ENCODE measurements at places on chromosomes 3 and 15.

DNA sequence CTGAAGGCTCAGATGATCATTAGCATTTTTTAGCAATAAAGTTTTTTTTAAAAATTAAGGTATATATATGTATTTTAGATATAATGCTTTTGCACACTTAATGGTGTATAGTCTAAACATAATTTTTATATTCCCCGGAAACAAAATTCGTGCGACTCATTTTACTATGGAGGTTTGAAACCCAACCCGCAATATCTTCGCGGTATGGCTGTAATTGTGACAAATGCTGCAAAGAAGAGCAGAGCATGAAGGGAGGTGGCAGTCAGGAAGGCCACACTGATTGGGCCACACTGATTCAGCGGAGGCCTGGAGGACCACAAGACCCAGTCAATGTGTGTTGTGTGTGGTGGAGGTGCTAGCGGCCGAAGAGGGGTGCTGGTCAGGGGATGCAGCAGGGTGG lies 4.5 kb upstream of the CYP8B1 start:
- no peak for DNase-seq

DNA sequence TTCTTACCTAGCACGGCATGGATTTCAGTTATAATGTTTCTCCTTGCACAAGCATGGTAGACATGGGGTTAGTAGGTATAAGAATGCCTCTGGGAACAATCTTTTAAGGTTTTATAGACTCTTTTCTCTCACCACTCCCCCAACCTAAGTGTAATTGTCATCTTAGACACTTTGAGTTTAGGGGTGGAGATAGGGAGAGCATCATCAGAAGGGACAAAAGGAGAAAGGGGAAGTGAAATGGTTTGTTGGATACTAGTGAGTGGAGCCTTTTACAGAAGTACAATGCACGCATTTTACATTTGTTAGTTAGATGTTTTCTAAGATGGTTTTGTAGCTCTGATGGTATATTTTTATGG lies 189.2 kb downstream of the TP63 start:
- DNase-seq: no peak

DNA sequence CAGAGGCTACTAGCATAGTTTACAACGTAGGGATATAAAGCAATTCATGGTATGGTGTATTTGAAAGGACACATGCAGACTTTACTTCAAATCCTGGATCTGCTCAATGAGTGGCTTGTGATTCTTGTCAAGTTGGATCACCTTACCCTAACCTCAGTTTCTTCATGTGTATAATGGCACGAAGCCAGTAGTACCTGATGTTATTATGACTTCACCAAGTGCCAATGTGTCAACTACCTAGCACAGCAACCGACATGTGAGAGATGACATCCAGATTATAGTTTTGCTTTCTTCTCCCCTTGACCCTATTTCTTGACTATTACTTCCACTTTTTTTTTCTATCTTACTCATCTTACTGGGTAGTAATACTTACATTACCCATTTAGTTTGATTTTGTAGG lies 304.5 kb downstream of the RBMS3 start:
- no peak for DNase-seq

DNA sequence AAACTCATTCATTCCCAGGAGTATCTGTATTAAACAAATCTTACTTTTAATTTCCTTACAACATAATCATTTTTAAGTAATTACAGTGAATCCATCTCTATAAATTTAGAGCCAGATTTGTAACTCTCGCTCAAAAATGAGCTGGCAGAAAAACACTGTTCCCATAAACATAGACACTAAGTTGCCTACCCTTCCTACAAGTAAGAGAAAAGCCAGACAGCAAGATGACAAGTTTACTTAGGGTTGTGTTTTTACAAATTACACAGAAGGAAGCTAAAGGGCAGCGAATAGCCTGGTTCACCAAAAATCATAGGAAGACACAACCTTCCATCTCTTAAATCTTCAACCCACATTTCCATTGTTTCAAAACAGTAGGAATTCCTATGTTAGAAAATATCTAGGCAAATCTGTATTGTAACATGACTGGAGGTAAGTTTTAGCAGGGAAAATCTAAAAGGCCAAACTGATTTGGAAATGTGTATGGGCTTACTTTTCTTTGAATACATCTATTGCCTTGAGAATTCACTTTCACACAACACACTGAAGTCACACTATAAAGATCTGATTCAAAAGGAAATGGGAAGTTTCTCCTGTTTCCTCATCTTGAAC lies 21.7 kb downstream of the HERC1 start:
- no peak for DNase-seq

DNA sequence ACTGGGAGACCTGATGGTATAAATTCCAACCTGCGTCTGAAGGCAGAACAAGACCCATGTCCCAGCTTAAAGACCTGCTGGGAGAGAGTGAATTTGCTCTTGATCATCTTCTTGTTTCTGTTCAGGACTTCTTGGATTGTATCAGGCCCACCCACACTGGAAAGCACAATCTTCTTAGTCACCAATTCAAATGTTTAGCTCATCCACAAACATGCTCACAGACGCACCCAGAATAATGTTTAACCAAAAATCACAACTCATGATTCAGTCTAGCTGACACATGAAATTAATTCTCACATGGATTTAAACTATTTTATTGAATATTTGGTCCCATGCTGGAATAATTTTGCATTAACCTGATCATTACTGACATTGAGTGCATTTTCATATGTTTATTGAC lies 37.8 kb upstream of the GOLGA6L2 start:
- DNase-seq: no peak

DNA sequence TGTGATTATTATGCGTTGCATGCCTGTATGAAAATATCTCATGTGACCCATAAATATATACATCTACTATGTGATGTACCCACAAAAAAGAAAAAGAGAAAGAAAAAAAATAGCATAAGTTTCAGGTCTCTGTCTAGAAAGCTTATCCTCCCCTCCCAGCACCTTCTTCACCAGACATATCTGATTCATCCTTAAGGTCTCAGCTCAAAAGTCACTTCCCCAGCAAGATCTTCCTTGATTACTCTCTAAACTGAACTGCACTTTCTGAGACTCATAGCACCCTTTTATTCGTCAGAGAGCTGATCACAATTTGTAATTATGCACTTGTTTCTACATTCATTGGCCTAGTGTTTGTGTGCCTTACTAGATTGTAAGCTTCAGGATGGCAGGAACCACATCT lies 11.1 kb upstream of the PTPN9 start:
- no peak for DNase-seq

DNA sequence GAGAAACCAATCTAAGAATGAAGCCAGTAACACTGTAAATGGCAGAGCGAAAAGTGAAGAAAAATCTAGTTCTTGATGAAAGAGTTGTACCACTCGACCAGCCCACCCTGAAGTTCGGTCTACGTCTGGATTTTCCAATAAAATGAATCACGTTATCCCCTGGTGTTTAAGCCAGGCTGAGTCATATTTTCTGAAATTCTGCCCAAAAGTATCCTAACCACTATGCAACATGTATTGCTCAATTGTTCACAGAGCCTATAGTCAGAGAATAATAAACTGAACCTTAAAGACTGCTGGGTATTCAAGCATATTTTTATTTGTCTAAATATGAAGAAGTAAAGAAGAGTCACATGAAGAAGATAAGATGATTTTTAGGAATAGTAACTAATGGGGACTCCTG lies 245.7 kb downstream of the FGF12 start:
- DNase-seq: no peak

DNA sequence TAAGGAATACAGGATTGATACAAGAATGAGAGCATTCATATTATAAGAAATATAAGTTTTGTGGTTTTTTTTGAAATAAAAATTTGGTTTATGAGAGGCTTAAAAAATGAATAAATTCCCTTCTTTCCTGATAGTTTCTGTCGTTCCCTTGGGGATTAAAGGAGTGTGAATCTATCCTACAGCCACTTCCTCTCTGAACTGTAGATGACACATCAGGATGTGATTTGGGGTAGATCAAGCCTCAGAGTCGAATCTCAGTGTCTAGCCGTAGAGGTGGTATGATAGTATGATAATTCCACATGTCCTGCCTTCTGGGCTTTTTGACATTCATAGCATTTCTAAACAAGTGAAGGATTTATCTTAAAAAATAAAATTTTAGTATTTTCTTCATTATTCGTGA lies 343.1 kb downstream of the LPP start:
- no peak for DNase-seq

GRCh38 chr15:84586696-84587095 lies 14.1 kb upstream of the ZSCAN2 start:
- DNase-seq: no peak

- DNase-seq: no peak
Observed at GRCh38 chr3:185093116-185093515, 59.7 kb downstream of the C3orf70 start.

DNA sequence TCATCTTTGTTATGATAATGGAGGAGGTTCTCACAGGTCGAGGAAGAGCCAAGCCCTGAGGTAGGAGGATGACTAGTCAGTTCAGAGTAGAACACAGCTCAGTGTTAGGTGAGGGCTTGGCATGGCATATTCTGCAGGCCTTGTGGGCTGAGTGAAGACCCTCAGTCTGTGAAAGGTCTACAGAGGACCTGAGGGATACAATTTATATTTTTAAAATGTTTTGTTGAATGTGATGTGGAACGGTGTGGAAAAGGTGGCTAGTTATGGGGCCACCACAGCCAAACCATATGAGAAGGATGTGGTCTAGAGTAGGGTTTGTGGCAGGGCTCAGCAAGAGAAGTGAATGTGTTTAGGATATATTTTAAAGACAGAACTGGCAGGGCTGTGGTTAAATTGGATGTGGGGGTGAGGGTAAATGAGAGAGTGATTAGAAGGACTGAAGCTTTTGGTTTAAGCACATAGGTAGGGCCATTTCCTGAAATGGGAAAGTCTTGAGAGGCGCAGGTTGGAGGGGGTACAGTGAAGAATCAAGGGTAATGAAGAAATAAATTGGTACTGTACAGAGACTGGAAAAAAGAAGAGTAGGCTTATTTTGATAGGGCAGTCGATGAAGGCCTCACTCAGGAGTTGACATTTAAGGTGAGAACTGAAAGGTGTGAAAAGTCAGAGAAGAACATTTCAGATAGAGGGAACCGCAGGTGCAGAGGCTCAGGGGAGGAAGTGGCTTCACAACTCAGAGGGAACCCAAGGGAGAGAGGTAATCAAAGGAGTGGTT lies 60.5 kb downstream of the SPTSSB start:
- DNase-seq: peak; percentile 77

- no peak for DNase-seq
Observed at GRCh38 chr3:14370720-14371572, 31.5 kb upstream of the SLC6A6 start.

- DNase-seq: no peak
Observed at GRCh38 chr15:78996894-78997275, 52.0 kb upstream of the CTSH start.

GRCh38 chr3:81500039-81500438 lies 261.4 kb downstream of the GBE1 start:
- no peak for DNase-seq

- DNase-seq: no peak
Observed at GRCh38 chr3:100932491-100932890, 60.7 kb downstream of the ABI3BP start.

- DNase-seq: no peak
Observed at GRCh38 chr15:96574782-96575181, 244.3 kb downstream of the NR2F2 start.

- no peak for DNase-seq
Observed at GRCh38 chr3:127606981-127607595, 8.9 kb downstream of the MCM2 start.

DNA sequence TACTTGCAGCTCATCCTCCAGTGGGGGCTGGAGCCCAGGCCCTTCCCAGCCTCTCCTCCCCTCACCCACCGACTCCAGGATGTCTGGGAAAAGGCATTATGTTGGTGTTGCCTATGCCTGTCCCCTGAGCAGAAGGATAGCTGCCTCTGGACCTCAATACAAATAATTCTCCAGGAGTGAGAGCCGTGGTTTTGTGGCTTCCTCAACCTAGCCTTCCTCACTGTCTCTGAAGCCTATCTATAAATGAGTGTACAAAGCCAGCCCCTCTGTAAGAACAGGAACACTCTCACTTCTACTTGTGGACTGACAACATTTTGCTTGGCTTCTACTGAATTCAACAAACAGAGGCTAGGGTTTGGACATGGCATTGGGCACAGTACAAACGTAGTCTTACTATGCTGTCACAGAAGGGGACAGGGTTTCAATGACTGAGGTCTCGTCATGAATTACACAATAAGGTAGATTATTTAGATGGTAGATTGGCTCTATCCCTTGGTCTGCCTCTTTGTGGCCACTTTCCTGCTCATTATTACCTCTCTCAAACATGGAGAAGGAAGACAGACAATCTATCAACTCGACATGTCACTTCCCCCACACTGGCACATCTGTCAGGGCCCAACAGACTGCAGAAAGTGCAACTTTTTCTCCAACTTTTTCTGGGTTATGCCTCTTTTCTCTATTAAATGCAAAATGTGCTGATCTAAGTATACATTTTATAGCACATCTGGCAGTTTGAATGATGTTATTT lies 82.8 kb upstream of the MEX3B start:
- no peak for DNase-seq

GRCh38 chr3:46935168-46935858 lies 41.2 kb downstream of the CCDC12 start:
- DNase-seq: no peak

DNA sequence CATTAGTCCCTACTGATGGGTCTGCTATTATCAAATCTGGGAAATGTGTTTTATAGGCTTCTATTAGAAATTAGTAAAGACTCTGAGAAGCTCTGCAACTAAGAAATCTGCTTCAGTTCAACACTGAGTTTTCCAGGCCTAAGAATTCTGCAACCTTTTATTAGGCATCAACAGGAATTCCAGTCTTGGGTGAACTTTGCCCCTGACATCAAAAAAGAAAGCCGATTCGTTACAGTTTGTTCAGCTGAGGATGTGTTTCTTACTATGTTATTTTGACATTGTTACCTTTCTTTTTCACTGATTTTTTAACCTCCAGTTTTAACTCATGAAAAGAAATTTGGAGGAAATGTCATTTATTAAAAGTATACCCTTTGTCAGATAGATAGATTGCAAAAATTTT lies 131.5 kb upstream of the KCNH8 start:
- DNase-seq: no peak

GRCh38 chr3:2944628-2945027 lies 165.5 kb downstream of the IL5RA start:
- DNase-seq: no peak

Measured in central memory CD4-positive, alpha-beta T cell (primary cell).